Myometrial cell (primary cell): ENCODE measurements at places on chromosomes 11 and 22. TPM values are rescaled to one million over a fixed set of nuclear protein-coding genes. Genes with fewer than 3 reads are reported as not detected.

The CCDC88B gene
- 1.2 and 5.5 TPM in 2 replicates for total RNA-seq

The SYT9 gene
- total RNA-seq = 0.18 and 0.29 TPM in 2 replicates

The CD248 gene
- 93.4 and 98.0 TPM in 2 replicates for total RNA-seq

The KCNQ1 gene
- not detected in 2 replicates for total RNA-seq

The PIH1D2 gene
- total RNA-seq = 1.2 and 4.9 TPM in 2 replicates

The ZNF215 gene
- total RNA-seq = 5.7 and 6.3 TPM in 2 replicates

The TLCD5 gene
- 7.6 and 8.6 TPM in 2 replicates for total RNA-seq

The IL17REL gene
- not detected in 2 replicates for total RNA-seq

The RNF169 gene
- total RNA-seq = 6.6 and 13.3 TPM in 2 replicates

The DDTL gene
- total RNA-seq = not detected in 2 replicates

The GLYAT gene
- not detected in 2 replicates for total RNA-seq

The SLC5A12 gene
- total RNA-seq = not detected in 2 replicates

The OR5J2 gene
- not detected in 2 replicates for total RNA-seq

The MTFP1 gene
- 8.7 and 13.5 TPM in 2 replicates for total RNA-seq

The LSP1 gene
- total RNA-seq = 1.9 TPM in 1 of 2 replicates, not detected in the other

The SLC43A3 gene
- total RNA-seq = 83.5 and 190 TPM in 2 replicates

The KCTD14 gene
- 2.6 and 4.1 TPM in 2 replicates for total RNA-seq

The NCF4 gene
- total RNA-seq = not detected in 2 replicates

The OR51B4 gene
- not detected in 2 replicates for total RNA-seq

The ART1 gene
- not detected in 2 replicates for total RNA-seq

The IL18BP gene
- 0.86 and 0.89 TPM in 2 replicates for total RNA-seq

The OSM gene
- total RNA-seq = not detected in 2 replicates

The DGAT2 gene
- 0.29 and 0.53 TPM in 2 replicates for total RNA-seq

The ELMOD1 gene
- total RNA-seq = 0.29 and 1.4 TPM in 2 replicates

The OR8K3 gene
- not detected in 2 replicates for total RNA-seq

The C11orf86 gene
- not detected in 2 replicates for total RNA-seq

The OR8A1 gene
- not detected in 2 replicates for total RNA-seq

The FGF4 gene
- not detected in 2 replicates for total RNA-seq

The IL18 gene
- 22.3 and 26.8 TPM in 2 replicates for total RNA-seq
